Right hindlimb (tissue), 1 donor: ENCODE measurements at places on chromosomes 3 and 15.

DNA sequence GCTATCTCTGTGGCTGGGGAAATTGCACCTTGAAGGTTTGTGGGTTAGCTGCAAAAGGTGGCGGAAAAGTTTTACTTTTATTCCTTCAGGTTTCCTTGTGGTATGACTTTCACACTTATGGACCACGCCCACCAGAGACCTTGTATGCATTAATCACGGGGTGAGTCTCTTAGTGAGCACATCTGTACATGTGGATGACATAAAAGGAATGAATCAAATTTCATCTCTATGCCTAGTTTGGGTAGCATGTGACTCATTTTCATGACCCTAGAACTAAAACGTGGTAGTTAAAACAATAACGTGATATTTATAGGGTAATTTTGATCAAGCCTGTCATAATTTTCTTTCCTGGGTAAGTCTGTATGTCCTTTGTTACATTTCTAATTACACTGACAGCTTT is 141.7 kb downstream of the PDCD6IP start:
- DNase-seq, result no peak

- DNase-seq, result peak; percentile 44
These were observed 1.4 kb upstream of the MAGEL2 start for GRCh38 chr15:23648920-23649515.

- DNase-seq, result no peak
These were observed 19.0 kb upstream of the PARP14 start for GRCh38 chr3:122661633-122662032.

GRCh38 chr3:54875596-54876268 is 52.1 kb downstream of the LRTM1 start:
- DNase-seq, result no peak

- DNase-seq, result no peak
These were observed 74.1 kb upstream of the RAP2B start for GRCh38 chr3:153087595-153088566.

GRCh38 chr3:127228866-127229265 is 35.9 kb downstream of the PRR23E start:
- no peak for DNase-seq

GRCh38 chr15:85897207-85897894 is 102.6 kb upstream of the KLHL25 start:
- no peak for DNase-seq

- DNase-seq, result no peak
These were observed 43.4 kb downstream of the FBXO22 start for GRCh38 chr15:75947092-75947491.

GRCh38 chr3:18057471-18058091 is 315.1 kb upstream of the TBC1D5 start:
- DNase-seq, result no peak

- peak; percentile 6 for DNase-seq
These were observed 188.3 kb upstream of the CTDSPL start for GRCh38 chr3:37673401-37673800.

DNA sequence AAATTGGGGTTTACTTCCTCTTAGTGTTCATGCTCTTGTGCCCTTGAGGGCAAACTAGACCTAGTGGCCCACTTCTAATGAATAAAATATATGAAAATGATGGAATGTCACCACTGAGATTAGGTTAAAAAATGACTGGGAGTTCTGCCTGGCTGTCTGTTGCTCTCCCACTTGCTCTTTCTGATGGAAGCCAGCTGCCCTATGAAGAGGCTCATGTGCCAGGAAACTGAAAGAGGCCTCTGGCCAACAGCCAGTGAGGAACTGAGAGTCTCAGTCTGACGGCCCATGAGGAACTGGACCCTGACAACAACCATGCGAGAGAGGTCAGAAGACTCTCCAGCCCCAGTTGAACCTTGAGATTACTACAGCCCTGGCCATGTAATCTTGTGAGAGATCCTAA is 107.1 kb upstream of the FHIT start:
- peak; percentile 78 for DNase-seq

- DNase-seq, result no peak
These were observed 30.6 kb upstream of the LYSMD4 start for GRCh38 chr15:99763827-99764226.

- no peak for DNase-seq
These were observed 598.1 kb upstream of the GOLIM4 start for GRCh38 chr3:168693870-168694269.

- DNase-seq, result peak; percentile 76
These were observed 23.1 kb downstream of the CXCR6 start for GRCh38 chr3:45966371-45966791.

DNA sequence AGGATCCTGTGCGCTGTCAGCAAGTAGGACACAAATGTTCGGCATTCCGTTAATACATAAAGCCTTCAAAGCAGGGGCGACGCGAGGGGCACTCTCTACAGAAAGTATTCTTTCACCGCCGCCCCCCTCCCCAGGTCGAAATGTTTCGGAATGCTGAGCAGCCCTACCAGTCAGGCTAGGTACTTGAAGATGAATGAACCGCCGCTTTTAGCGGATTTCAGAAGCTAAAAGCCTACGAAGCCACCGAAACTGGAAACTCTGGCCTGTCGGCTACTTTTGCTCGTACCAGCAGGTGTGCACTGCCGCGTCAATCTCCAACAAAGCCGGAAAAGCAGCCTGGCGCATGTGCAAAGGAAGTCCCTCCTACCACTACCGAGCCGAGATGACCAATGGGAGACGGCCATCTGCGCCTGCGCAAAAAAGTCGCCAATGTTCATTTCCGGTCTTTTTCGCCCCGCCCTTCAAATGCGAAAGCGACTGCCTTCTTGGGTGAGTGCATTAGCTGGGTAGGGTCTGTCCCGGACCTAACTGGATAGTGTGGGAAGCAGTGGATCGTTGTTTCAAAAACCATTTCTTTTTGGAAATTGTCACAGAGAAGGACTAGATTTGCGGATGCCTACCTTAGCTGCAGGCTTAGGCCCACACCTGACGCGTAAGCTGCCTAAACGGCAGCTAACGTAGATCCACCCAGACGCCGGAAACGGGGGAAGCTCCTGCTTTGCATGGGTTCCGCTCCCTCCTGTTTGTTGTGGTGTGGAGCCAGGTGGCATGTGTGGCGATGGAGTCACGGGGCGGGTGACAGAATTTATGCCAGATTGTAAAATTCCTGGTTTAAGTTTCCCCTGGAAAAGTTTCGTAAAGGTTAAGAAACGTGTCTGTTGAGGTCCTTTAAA is at the start of gene WDR5B:
Gene WDR5B, minus strand, starts transcription at position 301 of the 893 bp plus-strand sequence. CDS start 534 bp downstream, outside the sequence.
- peak; percentile 99 for DNase-seq

DNA sequence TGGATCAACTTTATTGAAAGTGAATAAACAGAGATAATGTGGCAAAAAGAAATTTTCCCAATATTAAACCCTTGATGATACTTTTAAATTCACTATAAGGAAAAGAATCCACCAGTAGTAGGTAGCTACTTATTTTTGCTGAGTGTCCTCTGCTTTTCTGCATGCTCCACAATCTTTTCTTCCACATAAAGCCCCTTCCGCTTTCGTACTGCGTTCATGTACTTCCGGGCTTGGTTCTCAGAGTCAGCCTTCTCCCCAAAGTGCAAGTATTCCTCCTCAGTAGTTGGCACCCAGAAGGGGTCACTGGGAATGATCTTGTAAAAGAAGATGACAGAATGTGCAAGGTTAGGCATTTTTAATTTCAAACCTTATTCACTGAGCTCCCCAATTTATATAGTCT is 84.4 kb upstream of the MEX3B start:
- no peak for DNase-seq

DNA sequence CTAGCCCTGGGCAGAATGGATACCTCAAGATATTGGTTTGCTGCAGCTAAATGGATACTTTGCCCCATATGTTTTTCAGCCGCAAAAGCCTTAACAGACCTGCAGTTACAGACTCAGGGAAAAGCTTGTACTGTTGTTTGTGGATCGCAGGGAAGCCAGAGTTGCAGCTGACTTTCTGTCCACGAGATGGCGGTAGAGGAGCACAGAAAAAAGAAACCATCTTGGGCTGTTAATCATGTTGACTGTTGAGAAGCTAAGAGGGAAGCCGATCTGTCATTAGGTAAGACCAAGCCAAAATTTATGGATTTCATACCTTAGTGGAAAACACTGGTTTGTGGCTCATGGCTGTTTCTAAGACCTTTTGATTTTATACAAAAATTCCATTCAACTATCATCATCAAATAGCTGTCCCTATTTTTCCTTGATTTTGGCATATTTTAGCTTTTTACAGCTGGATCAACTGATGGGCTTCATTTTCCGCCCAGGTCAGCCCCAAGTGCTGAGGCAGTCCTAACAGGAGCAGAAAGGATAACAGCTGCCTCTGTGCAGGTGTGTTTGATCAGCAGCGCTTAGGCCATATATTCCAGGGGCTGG is 205.7 kb upstream of the ZPLD1 start:
- peak; percentile 83 for DNase-seq

- peak; percentile 92 for DNase-seq
These were observed 2.3 kb downstream of the SETD5 start for GRCh38 chr3:9399746-9400145.

DNA sequence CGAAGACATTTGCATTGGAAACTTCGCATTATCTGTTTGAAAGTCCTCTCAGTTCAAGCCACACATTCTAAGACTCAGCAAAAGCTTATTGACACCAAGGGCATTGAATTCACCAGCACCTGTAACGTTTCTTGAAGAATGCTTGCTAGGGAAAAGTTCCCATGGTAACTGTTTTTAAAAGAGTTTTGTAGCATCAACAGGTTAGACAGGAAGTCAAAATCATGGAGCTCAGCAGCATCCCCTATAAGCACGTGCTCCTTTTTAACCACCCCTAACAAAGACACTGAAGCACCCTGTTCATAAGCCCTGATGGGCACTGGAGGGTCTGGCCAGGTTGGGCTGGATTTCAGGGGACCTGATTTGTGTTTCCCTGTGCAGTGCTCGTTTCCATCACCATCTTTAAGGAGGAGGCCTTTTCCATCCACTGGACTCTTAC is 229.7 kb upstream of the BHLHE40 start:
- DNase-seq, result no peak

DNA sequence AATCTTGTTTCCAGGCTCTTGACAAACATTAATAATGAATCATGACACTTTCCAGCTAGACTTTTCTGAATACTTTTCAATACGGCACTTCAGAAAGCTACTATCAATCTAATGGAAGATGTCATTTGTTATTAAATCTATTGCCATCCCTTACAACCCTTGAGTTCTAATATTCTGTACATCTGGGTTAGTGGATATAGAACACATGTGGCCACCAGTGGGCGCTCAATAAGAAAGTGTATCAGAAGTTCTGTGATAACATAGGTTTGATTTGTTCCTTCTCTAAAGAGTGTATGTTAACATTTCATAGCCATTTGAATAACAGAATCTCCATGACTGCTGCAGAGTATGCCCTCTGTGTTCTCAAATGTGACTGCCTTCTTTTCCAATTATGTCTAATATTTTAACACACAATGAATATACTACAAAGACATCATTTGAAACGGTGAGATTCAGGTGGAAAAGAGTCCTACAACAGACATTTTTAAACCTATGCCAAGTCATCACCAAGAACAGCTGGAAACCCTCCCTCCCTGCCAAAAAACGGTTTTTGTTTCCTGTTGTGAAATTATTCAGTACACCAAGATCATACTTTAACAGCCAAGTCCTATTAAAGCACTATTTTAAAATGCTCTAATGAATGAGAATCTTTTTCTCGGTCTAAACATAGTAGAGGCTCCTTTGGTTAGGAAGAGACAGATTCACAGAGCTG is 22.2 kb downstream of the ALDH1A2 start:
- DNase-seq, result no peak

- no peak for DNase-seq
These were observed 369.9 kb upstream of the C2CD4B start for GRCh38 chr15:62534996-62535395.

DNA sequence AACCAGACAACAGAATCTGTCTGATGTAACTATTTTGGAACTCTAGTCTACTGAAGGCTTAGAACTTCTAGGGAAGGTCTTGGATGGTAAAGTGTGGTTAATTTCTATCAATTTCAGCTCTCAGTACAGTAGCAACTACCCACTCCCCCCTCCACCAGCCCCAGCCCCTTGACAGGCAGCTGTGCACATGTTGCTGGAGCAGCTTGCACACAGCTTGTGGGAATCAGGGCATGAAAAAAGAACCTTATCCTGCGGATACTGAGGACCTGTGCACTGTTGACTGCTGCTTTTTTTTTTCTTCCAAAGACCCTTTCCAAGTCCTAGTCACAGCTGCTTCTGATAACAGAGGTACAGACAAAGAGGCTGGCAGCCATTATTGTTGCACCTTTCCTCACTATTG is 81.5 kb upstream of the UBP1 start:
- DNase-seq, result no peak

GRCh38 chr3:72344647-72345046 is 503.6 kb downstream of the SHQ1 start:
- DNase-seq, result no peak

DNA sequence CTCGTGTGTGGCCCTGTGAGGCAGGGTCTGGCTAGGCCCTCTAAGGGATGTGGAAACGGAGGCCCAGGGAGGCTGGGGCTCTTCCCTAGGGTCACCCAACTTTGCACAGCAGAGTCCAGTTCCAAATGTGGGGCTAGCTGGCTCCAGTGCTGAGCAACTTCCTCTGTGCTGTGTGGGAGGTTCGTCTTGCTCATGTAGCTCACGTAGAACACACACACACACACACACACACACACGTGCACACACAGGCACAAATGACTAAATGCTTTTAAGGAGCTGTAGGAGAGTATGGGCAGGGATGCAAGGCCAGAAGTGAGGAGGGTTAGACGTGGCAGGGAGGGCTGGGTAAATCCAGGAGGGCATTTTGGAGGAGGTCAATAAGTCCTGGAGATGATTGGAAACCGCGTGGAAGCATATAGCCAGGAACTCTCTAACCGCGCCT is 213.8 kb downstream of the RPLP1 start:
- peak; percentile 53 for DNase-seq

GRCh38 chr3:61454801-61455200 is 106.6 kb upstream of the PTPRG start:
- DNase-seq, result no peak
